ENCODE measurements at places on chromosomes 7 and 10.

DNA sequence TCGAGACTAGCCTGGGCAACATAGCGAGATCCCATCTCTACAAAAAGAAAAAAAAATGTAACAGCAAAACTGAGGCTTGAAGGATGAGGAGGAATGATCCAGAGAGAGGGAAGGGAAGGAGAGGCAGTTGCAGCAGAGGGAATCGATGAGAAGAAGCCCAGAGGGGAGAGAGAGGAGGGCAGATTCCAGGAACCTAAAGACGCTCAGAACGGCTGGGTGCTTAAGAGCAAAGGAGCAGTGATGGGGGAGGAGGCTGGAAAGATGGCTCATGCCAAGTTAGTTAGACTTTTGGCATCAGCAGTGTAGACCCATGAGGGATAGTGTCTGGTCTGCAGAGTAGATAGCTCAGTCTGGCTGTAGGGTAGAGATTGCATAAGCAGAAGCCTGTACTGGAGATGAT, 10.3 kb upstream of the MUC17 start:
- DNase-seq = no peak

DNA sequence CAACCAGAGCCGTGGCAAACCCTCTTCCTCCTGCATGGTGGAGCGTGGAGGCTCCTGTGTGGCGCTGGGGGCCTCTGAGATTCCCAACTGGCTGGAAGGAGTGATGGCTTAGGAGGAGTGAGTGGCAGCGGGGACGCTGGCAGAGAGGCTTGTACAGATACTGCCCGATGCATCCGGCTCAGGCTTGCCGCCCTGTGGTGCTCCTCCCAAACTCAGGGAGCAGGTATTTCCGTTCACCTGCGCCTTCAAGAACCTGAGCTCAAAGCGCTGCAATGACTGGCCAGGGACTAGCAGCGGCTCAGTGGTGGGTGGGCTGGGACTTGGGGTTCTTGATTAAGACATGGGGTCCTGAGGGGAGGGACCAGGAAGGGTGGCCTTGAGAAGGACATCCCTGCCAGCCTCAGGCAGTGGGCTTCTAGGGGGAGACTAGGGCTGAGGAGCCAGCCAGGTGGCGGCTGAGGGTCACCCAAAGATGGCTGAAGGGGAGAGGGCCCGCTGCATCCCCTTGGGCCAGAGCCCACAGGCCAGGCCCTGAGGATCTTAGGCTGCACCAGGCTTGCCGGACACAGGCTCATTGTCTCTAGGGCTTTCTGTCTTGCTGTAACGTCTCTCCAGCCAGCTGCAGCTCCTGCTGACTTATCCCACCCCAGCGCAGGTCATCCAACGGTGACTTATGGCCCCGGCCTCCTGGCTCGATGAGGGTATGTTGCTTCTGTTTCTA, 3.2 kb downstream of the ZNF775 start:
- no peak for DNase-seq

GRCh38 chr10:69179089-69179742, 818 bp upstream of the SUPV3L1 start:
- no peak for DNase-seq

DNA sequence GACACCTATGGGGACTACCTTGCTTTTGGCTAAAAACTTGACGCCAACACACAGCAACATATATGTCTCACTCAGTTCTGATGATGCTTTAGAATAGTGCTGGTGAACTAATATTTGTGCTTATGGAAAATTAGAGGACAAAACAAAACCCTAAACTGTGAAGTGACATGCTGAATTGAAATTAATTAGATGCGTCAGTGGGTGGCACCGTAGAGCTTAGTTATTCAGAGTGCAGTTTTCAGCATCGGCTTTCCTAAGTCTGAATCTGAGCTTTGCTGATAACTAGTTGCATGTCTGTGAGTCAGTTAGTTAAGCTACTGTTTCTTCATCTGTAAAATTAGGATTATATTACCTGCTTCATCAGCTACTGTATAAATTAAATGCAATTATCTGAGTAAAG, 245.0 kb upstream of the SORCS1 start:
- no peak for DNase-seq

DNA sequence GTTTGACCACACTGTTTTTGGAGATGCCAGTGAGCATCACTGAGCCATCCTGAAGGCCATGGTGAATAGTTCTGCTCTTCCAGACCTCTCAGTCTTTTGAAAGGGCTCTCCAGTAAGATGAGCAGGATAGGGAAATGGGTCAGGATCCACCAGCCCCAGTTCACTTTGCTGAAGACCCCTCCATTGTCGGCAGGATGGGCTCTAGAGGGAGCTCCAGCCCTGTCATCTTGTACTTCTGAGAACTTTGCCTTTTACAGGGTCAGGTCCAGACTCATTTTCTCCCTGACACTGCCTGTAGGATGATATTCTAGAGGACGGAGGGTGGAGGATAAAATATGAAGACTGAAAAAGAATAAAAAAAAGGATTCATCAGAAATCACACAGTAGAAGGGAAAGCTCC, 13.1 kb downstream of the LHFPL3 start:
- DNase-seq = no peak

GRCh38 chr7:140683657-140684056, 10.9 kb downstream of the ADCK2 start:
- DNase-seq = no peak

DNA sequence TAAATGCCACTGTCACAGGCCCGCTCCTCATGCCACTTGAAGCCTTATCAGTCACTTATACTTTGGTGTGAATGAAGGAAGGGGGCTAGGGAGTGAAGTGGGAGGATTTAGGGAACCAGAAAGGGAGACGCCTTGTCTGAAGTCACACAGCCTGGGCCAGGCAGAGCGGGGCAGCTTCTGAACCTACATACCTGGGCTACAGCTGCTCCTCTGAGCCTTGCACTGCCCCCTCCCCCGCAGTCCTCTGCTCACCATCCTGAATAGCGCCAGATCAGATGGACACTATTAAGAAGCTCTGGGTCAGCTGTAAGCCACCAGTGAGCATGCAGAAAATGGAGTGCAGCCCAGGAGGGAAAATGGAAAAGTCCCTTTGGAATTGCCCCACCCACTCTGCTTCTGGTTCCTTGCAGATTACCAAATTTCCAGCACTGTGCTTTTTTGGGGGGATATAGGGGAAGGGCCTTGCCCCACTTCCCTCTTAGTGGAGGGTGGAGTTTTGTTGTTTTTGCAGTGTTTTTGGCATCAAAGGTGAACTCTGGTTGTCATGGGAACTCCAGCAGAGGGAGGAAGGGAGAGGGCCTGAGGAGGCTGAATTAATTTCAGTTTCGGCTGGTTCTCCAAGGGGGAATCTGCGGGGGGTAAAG, 35.0 kb upstream of the ADCYAP1R1 start:
- no peak for DNase-seq

DNA sequence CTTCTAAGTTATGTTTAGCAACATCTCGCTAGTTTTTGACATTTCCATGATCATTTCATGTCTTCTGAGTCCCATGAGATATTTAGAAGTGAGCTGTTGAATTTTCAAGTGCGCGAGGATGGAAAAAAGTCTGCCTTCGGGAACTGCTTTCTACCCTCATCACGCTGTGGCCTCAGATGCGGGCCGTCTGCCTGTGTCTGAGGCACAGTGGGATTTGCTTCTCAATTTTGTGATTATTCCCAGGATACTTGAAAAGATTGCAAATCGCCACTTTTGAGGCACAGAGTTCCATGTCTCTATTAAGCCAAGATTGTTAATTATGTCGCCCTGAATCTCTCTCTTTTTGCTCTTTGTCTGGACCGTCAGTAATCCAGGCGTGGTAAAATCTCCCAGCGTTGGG, 30.8 kb upstream of the NKX6-2 start:
- no peak for DNase-seq

DNA sequence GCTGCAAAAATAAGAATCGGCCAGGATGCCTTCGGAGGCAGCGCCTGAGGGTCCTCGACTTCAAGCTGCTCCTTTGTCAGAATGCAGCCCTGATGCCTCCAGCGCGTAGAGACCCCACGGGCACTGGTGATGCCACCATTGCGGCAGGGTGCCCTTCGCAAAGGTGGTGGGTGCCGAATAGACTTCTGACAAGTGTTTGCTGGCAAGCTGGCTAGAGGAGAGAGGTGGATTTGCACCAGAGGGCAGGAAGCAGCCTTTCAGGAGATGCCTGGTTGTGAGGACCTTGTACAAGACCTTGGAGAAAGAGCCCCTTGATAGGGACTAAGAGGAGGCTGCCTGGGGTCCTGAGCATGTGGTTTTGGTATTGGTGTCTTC, 103.2 kb upstream of the PPIF start:
- DNase-seq = no peak

GRCh38 chr7:156618780-156619367, 21.7 kb upstream of the RNF32 start:
- DNase-seq = no peak

DNA sequence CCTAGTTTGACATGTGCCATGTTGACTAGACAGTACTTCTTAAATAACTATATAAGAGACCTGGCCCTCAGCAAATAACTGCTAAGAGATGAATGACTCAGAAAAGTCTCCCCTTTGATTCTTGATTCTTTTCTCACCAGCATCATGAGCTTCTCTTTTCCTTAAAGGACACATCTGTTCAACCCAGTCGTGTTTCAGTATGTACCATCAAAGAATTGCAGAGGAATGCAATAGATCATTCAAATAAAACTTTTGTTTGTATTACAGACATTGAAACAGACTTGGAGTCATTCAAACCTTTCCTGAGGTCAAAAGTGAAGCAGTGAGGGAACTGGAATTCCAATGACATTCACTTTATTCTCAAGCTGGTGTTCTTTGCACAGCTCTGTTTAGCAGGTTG, 598.3 kb upstream of the GHITM start:
- no peak for DNase-seq

DNA sequence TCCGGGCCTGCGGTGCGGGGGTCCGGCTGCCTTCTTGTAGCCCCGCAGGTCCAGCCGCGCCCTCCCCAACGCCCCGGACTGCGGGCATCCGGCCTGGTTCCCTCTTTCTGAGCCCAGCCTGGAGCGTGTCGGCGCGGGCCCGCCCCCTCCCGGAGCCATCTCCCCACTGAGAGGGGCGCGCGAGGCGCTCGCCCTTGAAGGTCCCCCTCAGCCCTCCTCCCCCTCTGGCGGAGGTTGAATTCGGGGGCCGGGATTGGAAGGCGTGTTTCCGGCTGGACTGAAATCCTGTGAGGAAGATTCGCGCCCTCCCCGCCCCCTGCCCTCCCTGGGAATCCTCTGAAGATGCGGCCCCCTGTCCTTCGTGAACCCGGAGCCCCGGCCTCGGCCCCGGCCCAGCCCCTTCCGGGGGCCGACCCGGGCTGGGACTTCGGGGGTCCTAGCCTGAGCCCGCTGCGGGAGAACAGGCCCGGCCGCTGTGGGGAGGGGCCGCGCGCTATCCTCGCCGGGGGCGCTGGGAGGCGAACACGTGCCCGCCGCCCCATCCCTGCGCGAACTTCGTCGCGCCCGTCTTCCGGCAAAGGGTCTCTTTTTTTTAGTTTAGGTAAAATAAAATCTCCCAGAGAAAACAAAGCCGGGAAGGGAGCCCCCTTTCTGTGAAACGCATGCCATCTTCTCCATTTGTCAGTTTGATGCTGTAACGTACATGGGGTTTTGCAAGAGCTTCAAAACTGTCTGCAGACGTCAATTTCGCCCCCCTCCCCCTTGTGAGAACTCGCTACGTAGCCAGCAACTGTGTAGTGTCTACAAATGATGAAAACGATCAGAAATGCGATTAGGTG, 636 bp downstream of the PDCD4 start:
- no peak for DNase-seq

DNA sequence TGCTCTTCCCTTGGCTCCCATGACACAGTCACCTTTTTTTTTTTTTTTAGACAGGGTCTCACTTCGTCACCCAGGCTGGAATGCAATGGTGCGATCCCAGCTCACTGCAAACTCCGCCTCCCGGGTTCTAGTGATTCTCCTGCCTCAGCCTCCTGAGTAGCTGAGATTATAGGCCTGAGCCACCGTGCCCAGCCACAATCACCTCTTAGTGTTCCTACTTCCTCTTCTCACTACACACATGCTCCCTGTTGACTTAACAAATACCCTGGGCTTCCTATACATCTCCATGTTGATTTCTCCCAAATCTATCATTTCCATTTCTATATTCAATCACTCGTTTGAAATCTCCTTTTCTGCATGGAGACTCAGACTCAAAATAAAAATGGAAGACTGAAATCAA, 91.7 kb downstream of the CUBN start:
- no peak for DNase-seq

GRCh38 chr7:139452958-139453672, 30.4 kb downstream of the KLRG2 start:
- no peak for DNase-seq

DNA sequence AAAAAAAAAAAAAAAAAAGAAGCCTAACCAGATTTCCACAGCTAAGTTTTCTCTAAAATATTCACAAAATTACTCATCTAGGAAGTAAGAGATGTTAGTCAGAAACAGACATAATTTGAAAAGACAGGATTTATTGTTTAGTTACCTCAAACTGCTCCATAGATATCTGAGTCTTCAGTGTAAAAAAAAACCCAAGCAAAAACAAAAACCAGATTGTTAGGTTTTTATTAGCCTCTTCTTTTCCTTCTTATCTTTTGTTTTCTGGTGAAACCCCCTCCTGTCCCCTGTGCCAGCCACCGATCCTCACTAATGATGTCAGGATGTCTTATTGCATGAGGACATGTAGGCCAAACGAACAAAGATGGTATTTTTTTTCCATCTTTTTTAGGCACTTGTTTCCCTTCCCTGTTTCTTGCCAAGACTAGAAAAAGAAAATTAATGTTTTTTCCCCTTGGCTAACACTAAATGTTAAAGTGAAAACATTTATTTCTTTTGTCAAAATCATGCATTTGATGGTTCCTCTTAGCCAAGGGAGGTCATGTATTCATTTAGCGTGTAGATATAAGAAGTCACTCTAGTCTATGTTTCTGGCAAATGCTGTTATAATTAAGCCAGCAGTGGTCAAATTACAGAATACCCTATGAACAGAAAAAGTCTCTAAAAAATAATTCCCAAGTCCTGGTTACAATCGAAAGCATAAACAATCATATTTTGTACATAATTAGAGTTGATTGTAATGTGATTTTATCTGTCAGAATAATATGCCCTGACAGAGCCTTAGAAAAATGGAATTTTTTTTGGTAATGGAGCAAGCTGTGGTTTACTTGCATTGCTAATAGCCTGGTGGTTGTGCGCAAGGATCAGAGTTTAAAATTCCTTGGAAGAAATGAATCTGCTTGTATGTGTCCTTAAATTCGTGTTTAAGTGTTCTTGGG, 702.4 kb upstream of the FZD8 start:
- DNase-seq = no peak
